ENCODE measurements at places on chromosomes 13 and 19.

- no peak for DNase-seq
Measured at GRCh38 chr13:30697177-30697953, 38.0 kb upstream of the ALOX5AP start.

GRCh38 chr13:29481603-29482002 lies 113.9 kb downstream of the SLC7A1 start:
- no peak for DNase-seq

DNA sequence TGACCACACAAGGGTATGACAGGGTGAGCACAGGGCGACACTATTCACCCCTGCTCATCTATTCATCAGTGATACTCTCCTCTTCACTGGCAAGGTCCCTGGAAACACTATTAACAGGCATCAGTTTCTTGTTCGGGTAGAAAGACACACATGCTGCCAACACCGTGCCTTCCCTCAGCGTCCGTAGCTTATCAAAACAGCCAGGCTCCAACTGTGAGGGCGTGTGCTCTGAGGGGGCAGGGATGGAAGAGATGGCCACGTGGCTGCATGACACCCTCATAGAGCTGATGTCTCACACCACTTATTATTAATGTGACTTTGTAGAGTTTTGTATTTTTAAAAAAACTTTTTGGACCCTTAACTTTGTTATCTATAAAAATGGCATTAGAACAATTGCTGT lies 160.3 kb downstream of the ITGBL1 start:
- DNase-seq, result no peak

- DNase-seq, result no peak
Measured at GRCh38 chr13:82248762-82249161, 1633.5 kb downstream of the SLITRK1 start.

DNA sequence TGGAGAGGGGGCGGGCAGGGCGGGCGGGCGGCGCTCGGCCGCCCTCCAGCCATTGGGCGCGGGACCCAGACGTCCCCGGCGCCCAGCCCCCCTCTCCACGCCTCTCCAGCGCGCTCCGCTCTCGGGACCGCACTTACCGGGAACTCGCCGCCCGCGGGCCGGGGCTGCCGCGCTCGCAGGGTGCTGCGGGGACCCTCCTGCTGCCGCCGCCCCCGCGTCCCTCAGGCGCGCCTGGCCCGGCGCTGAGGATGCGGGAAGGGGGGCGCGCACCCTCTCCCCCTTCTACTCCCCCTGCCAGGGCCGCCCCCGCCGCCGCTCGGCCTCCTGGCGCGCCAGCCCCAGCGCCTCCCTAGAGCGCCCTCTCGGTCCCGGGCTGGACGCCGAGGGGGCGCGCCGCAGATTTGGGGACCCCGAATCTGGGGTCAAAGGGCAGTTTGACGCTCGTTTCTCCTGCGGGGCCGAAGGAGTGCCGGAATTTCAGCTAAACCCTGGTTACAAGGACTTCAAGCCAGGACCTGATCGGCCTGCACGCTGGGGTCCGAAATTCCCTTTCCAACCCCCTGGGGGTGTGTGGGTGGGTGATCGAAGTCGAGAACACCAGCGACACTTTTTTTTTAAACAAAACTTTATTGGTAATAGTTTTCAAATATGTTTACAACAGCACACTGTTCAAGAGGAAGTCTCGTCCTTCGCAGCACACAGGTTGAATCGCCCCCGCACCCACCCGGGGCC lies 696 bp upstream of the SAMD1 start:
- peak; percentile 46 for DNase-seq

GRCh38 chr19:12884926-12885748 lies 1.9 kb downstream of the KLF1 start:
- no peak for DNase-seq

DNA sequence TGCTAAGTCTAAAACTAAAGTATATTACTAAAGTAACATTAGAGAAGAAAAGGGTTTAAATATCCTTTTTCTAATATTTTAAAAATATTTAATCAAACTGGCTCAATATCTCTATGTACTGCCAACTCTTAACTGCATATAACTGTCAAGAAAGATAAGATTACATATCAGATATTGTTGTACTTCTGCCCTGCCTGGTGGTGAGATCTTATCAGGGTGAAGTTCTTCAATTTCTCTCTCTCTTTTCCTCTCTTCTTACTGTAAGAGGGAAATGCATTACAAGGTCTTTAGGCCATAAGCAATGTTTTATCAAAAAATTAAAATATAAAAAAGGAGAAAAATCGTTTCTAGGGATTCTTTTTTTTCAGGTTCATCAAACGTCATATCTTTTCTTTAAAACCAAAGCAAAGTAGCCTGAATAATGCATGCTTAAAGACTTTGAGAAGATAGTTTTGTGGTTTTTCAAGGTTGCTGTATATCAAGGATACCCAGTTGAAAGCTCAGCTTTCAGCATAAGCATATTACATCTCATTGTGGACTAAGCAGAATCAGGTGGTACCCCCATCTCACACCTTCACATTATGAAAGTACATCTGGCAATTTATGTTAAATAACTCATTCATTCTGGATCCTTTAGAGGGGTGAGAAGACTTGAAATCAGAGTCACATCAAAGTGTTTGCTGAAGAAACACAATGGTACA lies 1625.7 kb upstream of the SLC10A2 start:
- no peak for DNase-seq

DNA sequence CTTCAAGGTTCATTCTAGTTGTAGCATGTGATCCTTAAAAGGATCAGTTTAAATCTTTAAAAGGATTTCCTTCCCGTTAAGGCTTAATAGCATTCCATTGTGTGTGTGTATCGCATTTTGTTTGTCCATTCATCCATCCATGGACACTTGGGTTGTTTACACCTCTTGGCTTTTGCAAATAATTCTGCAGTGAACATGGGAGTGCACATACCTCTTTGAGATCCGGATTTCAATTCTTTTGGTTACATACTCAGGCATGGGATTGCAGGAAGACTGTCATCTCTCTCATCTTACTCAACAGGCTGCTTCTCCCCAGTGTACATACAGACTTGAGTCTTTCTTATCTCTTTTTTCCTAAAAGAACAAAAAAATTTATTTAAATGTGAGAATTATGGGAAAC lies 1.2 kb downstream of the RNF113B start:
- DNase-seq, result no peak

DNA sequence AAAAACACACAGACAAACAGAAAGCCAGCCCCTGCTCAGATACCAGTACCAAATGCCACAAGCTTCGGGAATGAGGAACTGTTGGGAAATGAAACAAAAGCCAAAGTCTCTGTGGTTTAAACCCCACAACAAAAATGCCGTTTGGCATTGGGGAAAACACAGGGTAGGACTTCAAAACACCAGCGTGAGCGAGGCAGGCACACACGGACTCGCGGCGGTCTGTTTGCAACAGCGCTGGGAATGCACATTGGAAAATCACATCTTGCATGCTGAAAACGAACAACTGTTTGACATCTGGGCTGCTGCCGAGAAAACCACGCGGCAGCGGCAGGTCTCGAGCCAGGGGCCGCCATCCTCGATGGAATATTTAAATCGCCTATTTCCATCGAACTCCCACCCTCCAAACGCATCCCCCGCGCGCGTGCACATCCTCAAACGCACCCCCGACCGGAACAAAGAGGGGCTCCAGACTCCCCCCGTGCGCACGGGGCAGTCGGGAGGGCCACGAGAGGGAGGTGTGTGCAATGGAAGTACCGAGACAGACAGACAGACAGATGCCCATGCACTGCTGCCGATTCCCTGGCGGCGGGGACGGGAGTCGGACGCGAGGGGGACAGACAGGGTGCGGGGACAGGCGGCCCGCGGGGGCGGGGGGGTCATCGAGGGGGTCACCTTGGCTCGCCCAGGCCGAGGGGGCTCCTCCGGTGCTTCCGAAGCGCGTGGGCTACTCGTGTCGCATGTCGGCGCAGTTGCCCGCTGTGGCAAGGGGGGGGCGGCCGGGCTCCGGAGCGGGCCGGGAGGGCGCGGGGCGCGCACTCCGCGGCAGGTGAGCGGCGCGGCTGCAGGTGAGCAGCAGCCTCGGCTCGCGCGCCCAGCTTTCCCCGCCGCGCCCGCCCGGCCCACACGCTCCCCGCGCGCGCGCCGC lies at the start of gene GPR12:
TSS of gene GPR12 (minus strand) at position 880 of the 925 bp plus-strand sequence. CDS start 959 bp downstream, outside the sequence.
- no peak for DNase-seq

DNA sequence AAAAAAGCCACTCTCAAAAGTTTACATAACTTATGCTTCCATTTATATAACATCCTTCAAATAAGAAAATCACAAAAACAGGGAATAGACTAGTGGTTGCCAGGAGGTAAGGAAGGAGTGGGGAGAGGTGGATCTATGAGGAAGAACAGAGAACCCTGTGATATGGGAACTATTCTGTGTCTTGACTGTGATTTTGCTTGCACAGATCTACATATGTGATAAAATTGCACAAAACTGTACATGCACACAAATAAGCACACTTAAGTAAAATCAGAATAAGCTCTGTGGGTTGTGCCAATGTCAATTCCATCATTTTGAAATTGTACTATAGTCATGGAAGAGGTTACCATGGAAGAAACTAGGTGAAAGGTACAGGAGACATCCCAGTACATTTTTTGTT lies 121.6 kb upstream of the SGCG start:
- no peak for DNase-seq

- no peak for DNase-seq
Measured at GRCh38 chr19:19451429-19452242, 46.2 kb downstream of the GATAD2A start.

DNA sequence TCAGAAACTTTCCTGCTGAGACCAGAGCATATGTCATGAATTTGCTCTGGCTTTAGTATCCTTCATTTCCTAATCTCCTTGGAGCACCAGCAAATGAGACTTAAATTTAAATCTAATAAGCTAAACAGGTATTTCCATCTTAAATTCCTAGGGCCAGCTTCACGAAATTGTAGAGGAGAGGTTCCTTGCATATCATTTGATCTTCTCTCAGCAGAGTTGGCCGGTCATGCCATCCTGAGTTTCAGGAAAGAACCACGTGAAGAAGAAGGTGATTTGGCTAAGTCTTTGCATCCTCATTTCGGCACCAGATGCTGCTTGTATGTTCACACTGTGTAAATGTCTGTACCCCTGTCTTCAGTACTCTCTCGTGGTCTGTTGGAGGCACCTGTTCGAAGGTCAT lies 370.4 kb upstream of the NBEA start:
- DNase-seq, result no peak

- no peak for DNase-seq
Measured at GRCh38 chr13:35179920-35180663, 238.0 kb downstream of the NBEA start.

- no peak for DNase-seq
Measured at GRCh38 chr13:40812102-40812501, 22.7 kb downstream of the SLC25A15 start.

DNA sequence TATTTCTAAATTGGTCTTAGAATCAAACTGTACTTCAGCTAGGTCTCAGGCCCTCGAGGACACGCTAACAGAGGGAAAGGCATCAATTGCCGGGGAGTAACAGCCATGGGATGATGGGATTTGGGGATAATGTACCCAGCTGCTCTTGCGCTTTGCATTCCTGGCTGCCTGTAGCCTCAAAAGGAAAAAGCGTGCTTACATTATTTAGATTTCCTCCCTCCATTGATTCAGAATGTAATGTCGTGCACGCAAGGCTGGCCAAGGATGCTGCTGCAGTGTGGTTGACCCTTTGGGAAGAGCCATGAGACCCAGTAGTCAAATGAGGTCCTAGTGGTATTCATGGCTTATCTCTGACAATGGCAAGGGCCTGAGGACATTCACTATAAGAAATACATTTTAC lies 95.1 kb downstream of the SLC7A1 start:
- DNase-seq, result no peak

- DNase-seq, result no peak
Measured at GRCh38 chr19:57105976-57106721, 13.6 kb upstream of the USP29 start.

GRCh38 chr13:26508885-26509284 lies 48.6 kb upstream of the WASF3 start:
- DNase-seq, result peak; percentile 68

GRCh38 chr13:39567569-39567968 lies 35.4 kb downstream of the LHFPL6 start:
- DNase-seq, result no peak

GRCh38 chr19:48645620-48646000 lies 377 bp downstream of the CA11 start:
- no peak for DNase-seq

GRCh38 chr19:21134934-21135366 lies 6.9 kb upstream of the ZNF431 start:
- no peak for DNase-seq

GRCh38 chr13:46468570-46469463 lies 81.8 kb upstream of the RUBCNL start:
- no peak for DNase-seq

- no peak for DNase-seq
Measured at GRCh38 chr19:57934820-57935665, at the start of gene ZNF418. ZNF418 (minus strand) TSS chr19:57935402; CDS start chr19:57933822, 1,580 bp downstream.

DNA sequence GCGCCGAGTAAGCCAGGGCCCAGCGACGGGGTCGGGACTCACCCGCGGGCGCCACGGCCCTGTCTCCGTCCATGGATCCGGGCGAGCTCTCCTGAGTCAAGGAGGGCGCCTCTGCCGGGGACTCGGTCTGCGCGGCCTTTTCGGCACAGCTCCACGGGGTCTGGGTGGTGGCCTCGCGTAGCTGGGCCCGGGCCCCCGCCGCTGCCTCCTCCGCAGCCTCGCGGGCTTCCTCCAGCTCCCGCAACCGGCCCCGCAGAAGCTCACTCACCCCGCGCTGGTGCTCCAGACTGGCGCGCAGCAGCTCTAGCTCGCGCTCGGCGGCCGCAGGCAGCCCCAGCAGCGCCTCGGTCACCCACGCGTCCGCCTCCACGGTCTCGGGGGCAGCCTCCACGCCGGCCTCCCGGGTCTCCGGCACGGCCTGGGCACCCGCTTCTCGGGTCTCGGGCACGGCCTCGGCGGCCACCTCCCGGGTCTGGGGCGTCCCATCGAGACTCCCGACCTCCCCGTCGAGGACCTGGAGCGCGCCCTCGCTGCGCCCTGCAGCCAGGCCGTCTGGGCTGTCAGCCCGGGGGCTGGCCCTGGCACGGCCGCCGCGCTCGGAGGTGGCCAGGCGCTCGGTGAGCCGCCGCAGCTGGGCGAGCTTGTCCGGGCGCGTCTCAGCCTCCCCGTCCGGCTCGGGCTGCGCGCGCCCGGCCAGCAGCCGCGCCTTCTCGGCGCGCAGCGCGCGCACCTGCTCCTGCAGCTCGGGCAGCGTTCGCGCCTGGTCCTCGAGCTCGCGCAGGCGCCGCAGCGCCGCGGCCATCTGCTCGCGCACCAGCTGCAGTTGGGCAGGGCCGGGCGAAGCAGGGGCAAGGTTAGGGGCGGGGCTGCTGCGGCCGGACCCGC lies 8.4 kb downstream of the KANK3 start:
- no peak for DNase-seq

- DNase-seq, result no peak
Measured at GRCh38 chr19:571566-571974, 826 bp upstream of the BSG start.

GRCh38 chr19:12843999-12844732 lies 5.9 kb downstream of the MAST1 start:
- DNase-seq, result no peak

- DNase-seq, result no peak
Measured at GRCh38 chr19:52028780-52029123, 573 bp upstream of the ZNF614 start.
